EL (cell line): ENCODE measurements at places on chromosomes 12 and 14.

DNA sequence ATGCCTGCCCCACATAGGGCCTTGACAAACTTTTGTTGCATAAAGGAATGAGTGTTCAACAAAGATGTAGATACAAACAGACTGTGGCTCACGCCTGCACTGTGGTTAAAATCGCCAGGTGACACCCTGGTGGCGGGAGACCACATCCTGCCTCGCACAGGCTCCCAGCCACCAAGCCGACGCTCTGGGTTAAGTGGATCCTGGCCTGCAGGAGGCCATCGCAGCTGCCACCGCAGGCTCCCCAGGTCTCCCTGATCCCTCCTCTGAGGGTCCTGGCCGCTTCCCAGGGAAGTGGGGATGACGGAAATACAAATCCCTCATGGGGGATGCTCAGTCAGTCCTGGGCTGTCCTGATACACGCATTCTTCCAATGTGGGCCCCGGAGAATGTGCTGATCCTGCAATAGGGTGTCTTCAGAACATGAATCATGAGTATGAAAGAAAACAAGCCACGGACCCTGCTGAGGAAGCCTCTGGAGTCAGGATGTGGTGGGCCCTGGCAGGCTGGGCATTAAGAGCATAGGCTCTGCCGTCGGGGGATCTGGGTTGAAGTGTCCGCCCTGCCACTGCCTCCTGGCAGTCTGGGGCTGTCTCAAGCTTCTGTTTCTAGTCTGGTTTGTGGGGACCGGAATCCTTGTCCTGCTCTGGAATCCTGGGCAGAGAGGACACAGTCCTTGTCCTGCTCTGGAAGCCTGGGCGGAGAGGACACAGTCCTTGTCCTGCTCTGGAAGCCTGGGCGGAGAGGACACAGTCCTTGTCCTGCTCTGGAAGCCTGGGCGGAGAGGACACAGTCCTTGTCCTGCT, 53.5 kb upstream of the BEGAIN start:
- DNase-seq, result no peak

DNA sequence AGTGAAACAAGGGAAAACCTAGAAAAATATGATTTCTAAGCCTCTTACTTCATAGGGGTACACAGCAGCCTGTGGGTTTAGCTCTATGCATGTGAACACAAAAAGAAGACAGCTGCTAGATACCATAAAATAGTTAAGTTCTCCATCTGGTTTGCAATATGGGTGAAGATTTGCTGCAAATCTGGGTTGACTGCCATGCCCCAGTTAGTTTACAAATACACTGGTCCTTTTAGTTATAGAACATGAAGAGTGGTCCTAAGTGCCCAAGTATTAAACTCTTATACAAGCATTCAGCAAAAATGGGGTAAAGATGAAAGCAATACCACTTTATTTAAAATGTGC, 176.1 kb downstream of the AEBP2 start:
- no peak for DNase-seq

GRCh38 chr14:64891839-64892375, 12.2 kb upstream of the SPTB start:
- peak; percentile 61 for DNase-seq

DNA sequence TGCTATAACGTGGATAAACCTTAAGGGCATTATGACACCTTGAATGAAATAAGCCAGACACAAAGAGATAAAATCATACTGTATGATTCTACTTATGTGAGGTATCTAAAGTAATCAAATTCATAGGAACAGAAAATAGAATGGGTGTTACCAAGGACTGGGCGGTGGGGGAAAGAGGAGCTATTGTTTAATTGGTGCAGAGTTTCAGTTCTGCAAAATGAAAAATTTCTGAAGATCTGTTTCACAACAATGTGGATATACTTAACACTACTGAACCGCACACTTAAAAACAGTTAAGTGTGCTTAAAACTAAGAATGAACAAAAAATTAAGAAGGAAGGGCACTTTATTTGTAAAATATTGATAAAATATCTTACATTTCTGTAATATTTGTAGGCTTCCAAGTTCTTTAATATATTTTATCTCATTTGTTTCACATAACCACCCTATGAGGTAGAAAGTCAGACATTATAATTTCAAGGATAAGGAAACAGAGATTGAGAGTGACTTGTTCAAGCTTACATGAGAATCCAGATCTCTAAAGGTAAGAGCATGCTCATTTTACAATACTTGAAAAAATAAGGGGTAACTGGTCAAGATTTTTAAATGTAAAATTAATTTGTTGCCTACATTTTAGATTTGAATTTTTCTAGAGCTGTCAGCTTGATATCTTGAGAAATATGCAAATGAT, 14.9 kb downstream of the LTA4H start:
- DNase-seq, result no peak

DNA sequence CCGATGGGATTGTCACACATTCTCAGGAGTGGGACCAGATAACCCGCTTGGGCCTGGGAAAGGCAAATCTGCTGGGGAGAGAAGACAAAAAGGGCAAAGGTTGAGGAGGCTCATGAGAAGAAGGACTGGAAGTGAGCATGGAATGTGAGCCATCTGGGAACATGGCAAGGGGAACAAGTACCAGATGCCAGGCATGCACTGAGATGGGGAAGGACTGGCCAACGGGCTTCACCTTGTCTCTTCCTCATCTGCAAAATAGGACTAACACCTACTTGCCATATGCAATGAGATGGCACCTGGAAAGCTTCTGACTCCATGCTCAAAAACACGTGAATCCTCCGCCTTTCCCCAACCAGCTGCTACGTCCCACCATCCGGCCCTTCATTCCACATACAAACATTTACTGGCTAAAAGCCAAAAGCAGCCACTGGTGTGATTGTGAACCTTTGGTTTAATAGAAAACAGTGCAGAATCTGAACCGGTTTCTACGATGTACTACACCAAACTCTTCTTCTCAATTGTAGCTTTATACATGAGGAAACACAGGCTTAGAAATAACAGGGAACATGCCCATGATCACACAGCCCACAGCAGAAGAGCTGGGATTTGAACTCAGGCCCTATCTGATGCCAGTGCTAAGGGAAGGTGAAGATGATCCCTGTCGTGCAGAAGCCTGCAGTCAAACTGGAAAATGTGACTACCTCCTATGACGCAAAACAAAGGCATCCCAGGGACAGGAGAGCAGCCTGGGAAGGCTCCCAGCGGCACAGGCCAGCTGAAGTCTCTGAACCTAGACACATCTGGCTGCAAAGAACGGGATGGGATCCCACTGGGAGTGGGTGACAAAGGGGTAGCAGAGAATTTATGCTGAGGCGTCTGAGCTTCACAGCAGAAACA, 112.1 kb downstream of the TTC7B start:
- DNase-seq, result peak; percentile 14

GRCh38 chr12:116958402-116959197, 47.9 kb downstream of the FBXW8 start:
- no peak for DNase-seq

GRCh38 chr14:32137313-32137712, 60.2 kb downstream of the ARHGAP5 start:
- no peak for DNase-seq

DNA sequence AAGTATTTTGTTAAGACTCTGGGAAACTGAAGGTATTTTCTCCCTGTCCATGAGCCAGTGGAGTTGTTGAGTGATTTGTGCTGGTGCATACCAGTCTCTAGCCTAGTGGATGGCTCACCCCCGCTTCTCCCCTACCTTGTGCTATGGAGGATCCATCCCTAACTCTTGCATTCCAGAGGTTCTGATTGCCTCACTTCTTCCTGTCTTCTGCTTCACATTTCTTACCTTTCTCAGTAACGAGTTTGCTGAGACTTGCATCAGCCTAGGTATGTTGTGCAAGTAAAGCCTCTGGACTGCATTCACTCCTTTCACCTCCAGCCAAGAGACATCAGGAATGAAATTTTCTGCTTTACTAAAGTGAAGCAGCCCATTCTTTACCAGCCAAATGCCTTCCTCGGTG, 391.6 kb downstream of the ZFP36L1 start:
- no peak for DNase-seq
